ENCODE measurements at places on chromosomes 1 and 21. TPM values are rescaled to one million over a fixed set of nuclear protein-coding genes. Genes with fewer than 3 reads are reported as not detected.

GRCh38 chr1:15056515-15057285, 96.8 kb upstream of the TMEM51 start:
- DNase-seq, result no peak

DNA sequence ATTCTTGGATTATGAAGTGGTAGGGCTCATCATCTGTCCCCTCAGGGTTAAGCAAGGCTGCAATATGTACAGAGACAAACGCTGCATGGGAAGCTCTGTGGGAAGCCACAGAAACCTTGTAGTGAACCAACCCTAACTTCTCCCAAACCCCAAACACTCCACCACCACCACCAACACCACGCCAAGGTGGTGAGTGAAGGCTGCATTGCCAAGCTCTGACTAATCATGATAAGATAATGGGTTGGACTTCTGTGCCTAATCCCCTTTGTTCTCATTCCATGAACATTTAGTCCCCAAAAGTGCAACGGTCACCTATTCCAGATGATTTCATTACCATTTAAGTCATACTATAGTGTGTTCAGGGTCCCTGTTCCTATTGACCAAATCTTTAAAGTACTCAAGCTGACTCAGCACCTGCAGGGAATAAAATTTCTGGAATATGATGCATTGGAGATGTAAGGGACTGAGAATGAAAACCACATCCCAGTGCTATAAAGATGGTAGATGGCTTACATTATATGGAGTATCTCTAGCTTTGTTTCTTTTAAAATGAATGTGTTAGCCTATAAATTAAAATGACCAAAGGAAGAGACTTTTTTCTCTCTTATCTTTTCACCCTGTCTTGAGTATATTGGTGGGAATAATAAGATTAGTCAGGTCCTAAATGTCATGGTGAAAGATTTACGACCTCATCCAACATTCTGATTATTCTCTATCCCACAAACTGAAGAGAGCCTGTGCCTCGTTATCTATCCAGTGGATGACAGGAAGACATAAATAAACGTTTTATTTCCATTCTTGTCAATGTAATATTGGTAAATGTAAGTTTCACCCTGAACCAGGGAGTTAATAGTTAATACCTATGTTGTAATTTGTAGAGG, 22.6 kb upstream of the PLD5 start:
- no peak for DNase-seq

GRCh38 chr1:17181781-17182464, 23.0 kb upstream of the PADI1 start:
- no peak for DNase-seq

The LCE1F gene
- not detected for total RNA-seq

The RAB7B gene
- 3.8 TPM for total RNA-seq
